Caki2 (cell line): ENCODE measurements at places on chromosomes 7 and 10. TPM values are rescaled to one million over a fixed set of nuclear protein-coding genes. Genes with fewer than 3 reads are reported as not detected.
A peak's percentile ranks its signal among the peaks of the same experiment; 100 is the strongest.

DNA sequence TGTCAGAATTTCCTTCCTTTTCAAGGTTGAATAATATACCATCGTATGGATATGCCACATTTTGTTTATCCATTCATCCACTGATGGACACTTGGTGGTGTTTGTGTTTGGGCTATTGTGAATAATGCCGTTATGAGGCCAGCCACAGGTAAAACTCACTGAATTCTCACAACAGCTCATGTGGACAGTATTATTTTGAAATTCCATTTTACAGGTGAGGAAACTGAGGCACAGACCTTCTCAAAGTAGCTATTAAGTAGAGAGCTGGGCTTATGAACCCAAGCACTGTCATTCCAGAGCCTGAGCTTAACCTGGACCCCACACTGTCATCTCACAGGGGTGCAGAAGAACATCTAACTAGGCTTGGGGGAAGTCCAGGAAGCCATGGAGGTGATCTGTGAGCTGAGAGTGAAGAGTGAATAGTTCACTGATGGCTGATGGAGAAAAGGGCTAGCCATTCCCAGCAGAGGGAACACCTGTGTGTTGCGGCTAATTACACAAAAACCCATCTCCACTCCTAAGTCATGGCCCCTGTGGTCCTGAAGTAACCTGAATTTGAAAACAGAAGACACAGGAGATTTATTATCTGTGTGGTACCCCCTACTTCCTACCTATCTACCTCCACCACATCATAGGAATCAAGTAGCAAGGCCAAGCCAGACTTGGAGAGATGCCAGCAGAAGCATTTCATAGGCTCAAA lies 8.7 kb downstream of the INMT start:
- DNase-seq = no peak

- DNase-seq = no peak
These were observed 11.1 kb upstream of the CALML5 start for GRCh38 chr10:5510281-5511072.

DNA sequence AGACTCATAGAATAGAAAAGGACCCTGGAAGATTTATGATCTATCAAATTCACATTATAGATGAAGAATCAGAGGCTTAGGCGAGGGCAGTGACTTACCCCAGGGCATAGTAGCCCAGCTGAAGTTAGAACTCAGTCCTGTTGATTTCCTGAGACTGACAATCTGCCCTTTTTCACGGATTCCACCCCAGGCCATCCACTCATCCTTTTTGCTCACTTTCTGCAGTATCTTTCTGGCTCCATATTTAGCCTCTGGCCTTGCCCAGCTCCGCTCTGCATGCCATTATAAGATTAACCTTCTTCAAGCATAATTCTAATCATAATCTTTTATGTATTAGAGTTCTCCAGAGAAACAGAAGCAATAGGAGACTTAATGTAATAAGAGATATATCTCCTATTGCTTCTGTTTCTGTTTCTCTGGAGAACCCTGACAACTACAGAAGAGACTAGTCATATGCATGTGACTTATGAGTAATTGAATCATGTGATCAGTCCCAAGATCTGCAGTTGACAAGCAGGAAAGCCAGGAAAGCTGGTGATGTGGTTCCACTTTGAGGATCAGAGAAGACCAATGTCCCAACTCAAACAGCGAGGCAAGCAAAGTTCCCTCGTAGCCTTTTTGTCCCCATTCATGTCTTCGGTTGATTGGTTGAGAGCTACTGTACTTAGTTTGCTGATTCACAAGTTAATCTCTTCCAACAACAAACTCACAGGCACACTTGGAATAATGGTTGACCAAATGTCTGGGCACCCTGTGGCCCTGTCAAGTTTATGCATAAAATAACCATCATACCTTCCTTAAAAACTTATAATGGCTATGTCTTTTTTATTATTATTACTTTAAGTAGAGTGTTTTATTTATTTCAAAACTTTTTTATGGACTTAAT lies 412.1 kb downstream of the SUGCT start:
- DNase-seq = peak; percentile 33

DNA sequence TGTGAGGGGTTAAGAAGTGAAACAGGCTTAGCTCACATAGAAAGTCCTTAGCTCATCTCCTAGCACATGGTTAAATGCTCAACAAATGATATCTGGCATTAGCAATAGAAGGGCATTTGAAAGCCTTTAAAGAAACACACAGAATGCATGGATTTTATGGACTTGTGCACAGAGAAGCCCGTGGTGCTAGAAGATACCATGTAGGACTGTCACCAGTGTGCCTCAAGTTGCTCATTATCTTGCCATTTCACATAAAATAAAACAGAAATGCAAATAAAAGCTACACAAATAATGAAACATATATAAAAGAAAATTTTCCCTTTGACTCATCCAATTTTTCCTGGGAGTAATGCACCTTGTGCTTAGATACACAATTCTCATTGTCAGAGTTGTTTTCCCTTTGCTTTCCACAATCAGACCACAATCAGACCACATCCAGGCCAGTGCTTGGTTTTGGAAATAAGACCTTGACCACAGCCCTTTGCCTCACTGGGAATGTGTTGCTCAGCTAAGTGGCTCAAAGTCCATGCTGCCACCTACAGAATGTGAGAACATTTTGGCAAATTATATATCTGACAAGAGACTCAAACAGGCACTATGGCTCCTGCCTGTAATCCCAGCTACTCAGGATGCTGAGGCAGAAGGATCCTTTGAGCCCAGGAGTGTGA lies 9.5 kb upstream of the WDR11 start:
- no peak for DNase-seq

DNA sequence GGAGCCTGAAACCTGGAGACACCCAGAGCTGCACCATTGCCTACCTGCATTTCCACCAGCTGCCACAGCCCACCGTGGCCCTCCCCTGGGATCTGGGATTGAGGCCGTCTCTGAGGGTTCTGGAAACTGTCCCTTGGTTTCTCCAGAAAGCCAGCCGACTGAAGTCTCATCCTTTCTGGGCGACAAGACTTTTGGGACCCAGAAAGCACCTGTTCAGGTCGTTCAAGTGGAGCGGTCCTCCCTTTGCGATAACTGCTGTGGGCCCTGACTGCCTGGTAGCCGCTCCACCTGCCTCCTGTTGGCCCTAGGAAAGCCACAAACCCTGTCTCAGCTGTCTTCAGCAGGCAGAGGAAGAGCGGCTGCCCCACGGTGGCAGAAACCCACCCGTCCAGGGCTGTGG lies 346.0 kb upstream of the MKI67 start:
- DNase-seq = no peak

MKI67 gene
- 8.8 and 10.5 TPM in 2 replicates for total RNA-seq

GRCh38 chr10:132666705-132667341 lies 119.1 kb downstream of the NKX6-2 start:
- DNase-seq = no peak

DNA sequence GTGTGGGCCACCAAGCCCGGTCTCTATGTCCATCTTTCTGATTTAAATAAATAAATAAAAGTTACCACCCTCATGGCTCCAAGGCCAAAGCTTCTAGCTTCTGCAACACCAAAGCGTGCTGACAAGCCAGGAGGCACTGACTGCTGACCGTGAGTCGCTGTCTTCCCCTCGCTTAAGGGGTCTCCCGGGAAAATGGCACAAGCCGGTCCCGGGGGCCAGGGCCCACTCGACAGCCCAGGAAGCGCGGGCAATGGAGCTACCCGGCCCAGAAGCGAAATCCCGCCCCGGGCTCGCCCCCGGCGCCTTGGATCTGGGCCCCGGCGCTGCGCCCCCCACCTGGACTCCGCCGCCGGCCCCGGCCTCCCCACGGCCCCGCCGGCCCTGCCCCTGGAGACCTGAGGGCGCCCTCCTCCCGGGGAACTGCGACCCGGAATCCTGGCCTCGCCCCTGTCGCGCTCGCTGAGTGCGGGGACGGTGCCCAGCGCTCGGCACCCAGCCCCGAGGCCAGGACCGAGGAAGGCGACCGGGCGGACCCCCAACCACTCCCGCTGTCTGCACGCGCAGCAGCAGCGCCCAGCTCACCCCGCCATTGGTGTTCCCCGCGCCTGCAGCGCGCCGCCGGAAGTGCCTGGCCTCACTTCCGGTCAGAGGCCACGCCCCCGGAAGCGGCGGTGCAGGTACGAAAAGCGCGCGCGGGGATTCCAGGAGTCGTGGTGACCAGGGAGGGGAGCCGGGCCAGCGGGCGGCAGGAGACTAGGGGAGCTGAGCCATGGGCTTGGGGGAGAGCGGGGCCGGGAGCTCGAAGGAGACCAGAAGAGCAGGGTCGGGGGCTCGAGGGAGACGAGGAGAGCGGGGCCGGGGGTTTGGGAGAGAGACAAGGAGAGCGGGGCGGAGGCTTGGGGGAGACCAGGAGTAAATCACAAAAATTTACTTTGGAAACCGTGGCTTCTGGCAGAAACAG lies at the start of the genes MRM2 and NUDT1:
MRM2 (minus strand) TSS at position 626 of the 961 bp plus-strand sequence; CDS start at position 590, 36 bp downstream.
NUDT1 (plus strand) TSS at position 647 of the 961 bp plus-strand sequence. CDS start 2,349 bp downstream, outside the sequence.
- peak; percentile 74 for DNase-seq

DNA sequence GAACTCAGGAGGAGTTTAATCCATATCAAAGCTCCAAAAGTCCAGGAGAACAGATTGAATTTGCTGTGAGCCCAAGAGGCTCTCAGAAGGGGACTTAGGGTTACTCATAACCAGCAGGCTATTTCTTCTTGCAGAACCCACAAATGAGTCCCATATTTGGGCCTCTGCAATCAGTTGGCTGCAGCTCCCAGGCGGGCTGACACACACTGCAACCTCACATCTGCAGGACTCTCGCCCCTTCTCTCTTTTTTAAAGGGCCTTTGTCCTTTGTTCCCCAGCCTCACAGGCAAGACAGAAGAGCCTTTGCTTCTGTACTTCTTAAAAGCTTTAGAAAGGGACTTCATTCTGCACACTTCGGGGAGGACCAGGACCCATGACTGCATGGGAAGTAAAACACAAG lies 26.7 kb downstream of the CREB3L2 start:
- DNase-seq = no peak

DNA sequence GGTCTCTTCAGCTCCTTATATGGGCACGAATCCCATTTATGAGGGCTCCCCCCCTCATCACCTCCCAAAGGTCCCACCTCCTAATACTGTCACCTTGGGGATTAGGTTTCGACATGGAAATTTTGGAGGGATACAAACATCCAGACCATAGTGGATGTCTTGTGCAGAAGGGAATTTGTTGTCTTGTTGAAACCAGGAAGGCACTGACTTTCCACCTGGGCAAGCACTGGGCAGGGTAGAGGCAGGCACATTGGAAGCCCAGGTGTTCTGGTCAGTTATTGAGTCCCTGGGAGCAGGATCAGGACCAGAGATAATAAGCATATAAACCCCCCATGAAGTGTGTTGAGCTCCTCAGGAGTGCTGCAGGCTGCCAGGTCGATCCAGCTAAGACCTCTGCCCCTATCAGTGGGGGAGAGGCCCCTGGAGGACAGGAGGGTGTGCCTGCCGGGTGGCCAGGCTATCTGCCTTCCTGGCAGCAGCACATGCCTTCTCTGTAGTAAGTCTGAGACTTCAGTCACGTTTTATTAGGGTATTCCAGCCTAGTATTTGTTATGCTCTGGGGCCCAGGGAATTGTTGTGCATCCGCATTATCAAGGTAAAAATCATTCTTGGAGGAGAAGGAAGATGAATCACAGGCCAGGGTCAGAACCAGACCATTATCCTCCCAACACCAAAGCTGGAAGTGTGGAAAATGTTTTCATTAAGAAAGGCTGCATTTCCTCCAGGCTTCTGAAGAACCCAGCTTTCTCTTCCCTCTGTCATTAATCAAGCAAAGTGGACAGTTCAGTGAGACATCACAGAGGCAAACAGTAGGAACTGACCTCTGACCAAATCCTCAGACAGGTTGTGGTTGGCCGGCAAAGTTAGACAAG lies 503.1 kb downstream of the GRID1 start:
- DNase-seq = peak; percentile 54

CYP26A1 gene
- total RNA-seq = not detected in 2 replicates

PLEKHS1 gene
- not detected in 2 replicates for total RNA-seq

DNA sequence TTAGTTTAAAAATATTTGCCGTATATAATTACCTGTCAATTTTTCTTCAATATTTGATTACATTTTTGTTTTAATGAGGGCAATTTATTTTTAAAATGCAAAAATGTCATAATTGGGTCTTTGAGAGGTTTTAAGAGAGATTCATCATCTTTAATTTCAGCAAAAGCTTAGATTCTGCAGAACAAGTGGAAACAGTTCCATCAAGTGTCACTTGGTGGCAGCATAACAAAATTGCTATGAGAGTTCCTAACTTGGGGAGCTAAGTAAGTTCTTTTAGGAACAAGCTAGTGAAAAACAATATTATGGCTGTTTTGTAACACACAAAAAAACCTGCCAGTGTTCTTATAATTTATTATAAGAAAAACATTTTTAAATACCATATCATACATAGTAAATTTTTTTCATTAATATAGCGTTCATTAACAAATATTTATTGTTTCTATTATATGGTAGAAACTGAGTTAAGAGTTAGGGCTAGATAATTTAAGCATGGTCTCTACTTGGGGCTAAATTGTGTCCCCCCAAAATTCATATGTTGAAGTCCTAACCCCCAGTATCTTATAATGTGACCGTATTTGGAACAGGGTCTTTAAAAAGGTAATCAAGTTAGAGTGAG lies 155.2 kb downstream of the MAGI2 start:
- DNase-seq = no peak

DNA sequence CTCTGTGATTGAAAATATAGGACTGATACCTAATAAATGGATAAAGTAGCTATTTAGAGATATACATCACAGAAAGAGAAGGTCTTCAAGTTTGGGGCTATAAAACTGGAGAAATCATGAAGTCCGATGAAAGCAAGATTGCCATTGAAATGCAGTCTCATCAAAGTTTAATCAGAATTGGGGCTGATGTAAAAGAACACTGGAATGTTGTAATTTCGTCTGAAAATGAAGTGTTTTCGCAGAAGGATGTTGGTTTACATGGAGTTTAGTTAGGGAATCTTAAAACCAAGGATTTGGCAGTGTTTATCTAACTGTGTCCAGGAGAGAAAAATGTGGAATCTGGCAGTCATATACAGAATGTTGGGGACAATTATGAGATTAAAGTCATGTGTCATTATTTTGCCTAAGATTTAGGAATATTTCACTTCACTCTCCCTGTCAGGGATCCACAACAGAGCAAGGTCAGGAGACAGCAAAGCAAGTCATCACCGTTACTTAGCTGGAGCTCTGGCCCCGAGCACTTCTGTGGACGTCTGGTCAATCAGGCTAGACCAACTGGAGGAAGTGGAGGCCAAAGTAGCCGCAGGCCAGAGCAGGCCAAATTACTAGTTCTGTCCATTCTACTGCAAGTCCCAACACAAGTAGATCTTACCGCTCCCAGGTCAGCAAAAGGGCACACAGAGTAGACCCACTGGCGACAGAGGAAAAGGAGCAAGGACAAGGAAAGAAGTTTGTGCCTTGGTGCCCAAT lies 37.0 kb downstream of the EPDR1 start:
- DNase-seq = no peak

PPRC1 gene
- 5.3 and 15.8 TPM in 2 replicates for total RNA-seq

DNA sequence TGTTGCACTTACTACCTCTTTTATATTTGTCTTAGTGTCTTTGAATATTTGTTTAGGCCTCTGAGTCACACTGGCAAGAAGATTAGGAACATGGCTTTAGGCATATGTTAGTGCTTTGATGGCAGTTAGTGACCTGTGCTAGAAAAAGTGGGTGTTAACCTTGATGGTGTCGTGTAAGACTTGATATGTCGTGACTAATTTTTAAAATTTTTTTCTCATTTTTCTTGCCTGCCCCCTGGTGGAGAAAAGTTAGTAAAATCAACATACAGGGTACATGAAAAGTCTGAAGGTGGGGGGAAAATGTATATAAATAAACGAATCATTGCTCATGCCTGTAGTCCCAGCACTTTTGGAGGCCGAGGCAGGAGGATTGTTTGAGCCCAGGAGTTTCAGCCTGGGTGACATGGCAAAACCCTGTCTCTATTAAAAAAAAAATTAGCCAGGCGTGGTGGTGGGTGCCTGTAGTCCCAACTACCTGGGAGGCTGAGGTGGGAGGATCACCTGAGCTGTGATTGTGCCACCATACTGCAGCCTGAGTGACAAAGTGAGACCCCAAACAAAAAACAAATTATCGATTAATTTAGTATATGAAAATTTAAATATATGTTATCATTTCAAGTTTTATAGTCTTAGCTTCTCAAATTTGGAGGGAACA lies 44.6 kb downstream of the TAX1BP1 start:
- peak; percentile 70 for DNase-seq
